ENCODE measurements at places on chromosomes 2 and 18.

GRCh38 chr2:144469798-144470197, 50.1 kb downstream of the ZEB2 start:
- no peak for DNase-seq

- DNase-seq: no peak
Measured at GRCh38 chr2:61582165-61582564, 44.0 kb upstream of the XPO1 start.

DNA sequence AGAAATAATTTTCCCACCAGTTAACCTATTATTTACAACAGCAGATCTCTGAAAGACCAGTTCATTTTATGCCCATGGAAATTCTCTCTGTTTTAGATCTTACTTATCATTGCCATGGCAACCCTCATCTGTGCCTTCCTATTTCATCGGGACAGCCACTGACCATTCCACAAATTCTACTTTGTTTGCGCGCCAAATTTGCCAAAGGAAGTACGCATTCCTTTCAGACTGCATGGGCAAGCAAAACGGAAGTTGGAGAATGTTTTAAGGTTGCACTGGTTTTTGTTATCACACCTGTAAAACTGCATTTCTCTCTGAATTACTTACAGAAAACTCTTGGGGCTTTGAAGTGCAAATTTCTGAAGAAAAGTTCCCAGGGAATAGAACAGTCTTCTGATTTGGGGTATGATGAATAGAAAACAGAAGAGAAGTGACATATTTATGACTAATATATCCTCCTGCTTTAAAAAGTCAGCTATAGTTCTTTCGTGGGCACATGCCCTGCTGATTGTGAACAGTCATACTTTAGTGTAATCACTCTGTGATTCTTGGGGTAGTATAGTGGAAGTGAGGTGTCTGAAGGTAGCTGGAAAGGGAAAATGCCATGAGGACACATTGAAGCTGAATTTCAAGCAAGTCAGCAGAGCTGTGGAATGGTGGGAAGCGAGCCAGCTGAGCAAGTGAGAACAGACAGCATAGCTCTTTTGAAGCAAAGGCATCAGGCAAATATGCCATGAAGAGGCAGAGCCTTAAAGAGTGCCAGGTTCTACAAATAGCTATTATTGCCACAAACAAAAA, 20.9 kb downstream of the NETO1 start:
- DNase-seq: no peak

- DNase-seq: no peak
Measured at GRCh38 chr2:239846789-239847676, 178.1 kb downstream of the NDUFA10 start.

DNA sequence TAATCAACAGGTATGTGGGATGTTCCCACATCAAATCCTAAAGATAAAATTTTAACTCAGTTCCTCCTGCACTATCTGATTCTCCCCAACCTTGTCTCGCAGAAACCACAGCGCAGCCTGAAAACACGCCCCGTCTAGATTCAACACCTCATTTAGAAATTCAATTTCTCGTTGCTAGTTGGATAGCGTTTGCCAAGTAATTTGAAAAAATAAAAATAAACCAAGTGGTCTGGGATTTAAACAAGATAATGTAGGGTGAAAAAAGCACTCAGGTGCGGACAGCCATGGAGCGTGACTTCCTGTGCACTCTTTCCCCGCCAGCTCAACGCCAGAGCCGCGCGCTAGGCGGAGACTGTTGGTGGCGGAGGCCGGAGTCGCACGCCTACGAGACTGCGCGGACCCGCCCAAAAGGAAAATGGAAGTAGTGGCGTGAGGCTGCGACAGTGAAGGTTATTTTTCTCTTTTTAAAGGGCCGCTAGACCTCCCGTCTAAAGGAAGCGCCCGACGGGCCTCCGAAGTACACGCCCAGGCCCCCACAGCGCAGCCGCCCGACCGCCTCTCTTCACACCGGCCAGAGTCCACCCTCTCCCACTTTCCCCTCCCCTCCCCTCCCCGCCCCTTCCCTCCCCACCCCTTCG, 615 bp upstream of the CCNT2 start:
- DNase-seq: peak; percentile 79

DNA sequence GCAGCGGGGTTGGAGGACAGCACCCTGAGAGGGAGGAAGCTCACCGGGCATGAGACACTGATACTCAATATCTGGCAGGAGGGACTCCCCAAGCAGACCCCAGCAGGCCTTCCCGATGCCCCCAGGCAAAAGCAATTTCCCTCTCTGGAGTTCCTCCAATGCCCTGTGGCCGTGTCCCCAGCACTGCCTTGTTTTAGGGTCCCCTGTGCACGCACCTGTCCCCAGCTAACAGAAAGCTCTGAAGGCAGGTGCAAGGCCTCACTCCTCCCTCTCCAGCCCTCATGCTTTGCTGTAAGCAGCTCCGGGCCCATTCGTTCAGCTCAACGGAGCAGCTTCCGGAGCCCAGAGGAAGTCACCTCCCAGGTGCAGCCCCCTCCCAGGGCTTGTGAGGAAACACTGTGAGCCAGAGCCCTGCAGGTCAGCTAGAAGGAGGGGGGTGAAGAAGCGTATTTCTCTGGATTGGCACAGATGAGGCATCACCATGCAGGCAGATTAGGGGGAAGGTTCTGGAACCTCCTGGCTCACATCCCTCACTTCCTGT, 50.3 kb upstream of the ID2 start:
- DNase-seq: no peak

All from NCI-H1436 treated with DMSO at 0.1 percent for 48 hours (cell line).